ENCODE measurements at places on chromosomes 12 and 14.

DNA sequence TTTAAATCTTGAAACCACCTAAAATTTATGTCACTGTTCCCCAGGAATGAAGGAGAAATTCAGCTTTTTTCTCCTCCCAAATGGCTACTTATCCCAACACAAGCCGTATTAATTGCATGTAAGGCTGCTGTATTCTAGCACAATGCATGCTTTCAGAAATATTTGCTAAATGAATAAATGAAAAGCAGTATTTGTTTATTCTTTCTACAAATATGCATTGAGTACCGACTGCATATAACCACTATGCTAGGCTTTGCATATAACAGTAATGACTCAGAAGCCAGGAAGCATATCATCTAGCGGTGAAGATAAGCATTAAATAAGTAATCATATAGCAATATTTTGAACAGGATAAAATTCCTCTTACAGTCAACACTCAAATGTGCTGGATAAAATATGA is 5.7 kb upstream of the LRR1 start:
- no peak for DNase-seq

- DNase-seq = peak; percentile 64
Measured at GRCh38 chr12:75334384-75335030, at the start of gene GLIPR1L1. Gene GLIPR1L1 (plus strand): TSS chr12:75334670. CDS start chr12:75334729, 59 bp downstream.

DNA sequence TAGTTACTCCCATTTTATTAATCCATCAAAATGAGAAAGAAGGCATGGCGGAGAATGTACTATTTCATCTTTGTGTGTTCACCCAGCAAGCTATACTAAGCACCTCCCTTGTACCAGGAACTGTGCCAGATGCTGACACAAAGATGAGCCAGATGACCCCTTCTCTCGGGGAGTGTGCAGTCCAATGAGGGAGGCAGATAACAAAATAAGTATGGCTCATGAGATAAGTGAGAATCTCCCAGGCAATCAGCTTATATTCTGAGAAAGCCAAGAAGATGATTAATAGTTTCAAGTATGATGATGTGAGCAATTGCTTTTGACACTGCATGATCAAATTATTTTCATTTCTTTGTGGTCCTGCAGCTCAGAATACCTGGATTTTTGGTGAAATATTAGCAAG is 1.3 kb upstream of the TMEM233 start:
- DNase-seq = no peak

GRCh38 chr12:111274777-111275176 is 94.1 kb downstream of the PHETA1 start:
- no peak for DNase-seq

DNA sequence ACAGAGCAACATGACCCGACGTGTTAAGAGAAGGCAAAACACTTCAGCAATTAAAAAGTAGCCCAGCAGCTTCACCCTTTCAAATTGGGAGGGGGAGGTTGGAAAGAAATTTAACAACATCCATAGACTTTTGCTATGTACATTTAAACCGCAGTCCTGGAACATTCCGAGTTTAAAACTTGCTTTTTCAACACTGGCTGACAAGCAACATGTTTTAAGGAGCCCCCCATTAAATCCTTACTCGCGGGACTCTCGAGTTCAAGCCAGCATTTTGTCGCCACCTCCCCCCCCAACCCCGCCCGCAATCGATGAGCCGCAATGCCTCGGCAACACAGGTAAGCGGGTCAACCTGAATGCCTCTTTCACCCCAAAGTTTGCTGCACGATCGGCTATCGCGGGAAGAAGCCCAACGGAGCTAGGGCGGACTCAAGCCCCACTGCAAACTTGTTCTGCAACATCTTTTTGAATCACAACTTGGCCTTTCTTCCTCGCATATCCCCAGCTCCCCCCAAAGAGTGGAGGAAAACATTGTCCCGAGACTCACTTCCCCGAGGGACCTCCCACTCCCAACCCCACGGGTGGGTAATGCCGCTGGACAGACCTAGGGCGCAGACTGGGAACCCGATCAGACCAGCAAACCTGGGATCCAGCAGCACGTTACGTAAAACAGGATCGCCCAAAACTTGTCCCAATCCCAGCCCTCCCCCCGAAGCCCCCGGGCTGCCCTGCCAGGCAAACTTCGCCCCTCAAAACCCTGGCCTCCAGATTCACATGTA is 777 bp downstream of the ZFP36L1 start:
- no peak for DNase-seq

DNA sequence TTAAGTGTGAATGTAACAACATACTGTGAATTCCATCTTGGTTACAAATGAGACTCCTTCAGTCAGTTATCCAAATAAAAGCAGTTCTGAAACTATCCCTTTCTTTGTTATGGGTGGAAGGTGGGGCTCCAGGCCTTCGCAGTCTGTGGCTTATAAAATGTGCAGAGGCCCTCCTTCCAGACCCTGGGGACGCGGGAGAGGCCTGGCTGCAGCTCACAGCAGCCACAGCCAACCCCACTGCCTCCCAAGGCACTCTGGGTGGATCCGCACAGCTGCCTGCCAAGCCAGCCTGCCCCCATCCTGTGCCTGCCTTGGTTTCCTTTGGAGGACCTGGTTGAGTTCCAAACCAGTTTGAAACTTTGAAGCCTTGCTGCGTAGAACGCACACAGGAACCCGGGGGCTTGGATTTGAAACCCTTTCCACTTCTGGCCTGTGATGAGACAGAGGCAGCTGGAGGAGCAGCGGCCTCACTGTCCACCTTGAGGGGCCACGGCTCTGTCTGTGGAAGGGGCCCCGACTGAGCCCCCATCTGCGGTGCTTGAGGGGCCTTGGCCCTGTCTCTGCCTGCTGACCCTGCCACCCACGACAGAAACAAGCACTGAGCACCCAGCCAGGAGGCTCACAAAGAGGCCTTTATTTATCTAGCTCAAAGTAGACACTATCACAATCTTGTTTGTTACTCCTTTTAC is 30.4 kb downstream of the CCNK start:
- no peak for DNase-seq

DNA sequence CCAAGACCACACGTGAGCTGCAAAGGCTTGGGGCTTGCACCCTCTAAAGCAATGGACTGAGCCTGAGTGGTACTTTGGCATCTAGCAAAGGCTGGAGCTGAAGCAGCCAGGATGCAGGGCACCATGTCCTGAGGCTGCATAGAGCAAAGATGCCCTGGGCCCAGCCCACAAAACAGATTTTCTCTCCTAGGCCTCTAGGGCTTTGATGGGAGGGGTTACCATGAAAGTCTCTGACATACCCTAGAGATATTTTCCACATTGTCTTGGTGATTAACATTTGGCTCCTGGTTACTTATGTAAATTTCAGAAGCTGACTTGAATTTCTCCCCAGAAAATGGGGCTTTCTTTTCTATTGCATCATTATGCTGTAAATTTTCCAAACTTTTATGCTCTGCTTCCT is 438.3 kb downstream of the SLC16A7 start:
- DNase-seq = no peak

DNA sequence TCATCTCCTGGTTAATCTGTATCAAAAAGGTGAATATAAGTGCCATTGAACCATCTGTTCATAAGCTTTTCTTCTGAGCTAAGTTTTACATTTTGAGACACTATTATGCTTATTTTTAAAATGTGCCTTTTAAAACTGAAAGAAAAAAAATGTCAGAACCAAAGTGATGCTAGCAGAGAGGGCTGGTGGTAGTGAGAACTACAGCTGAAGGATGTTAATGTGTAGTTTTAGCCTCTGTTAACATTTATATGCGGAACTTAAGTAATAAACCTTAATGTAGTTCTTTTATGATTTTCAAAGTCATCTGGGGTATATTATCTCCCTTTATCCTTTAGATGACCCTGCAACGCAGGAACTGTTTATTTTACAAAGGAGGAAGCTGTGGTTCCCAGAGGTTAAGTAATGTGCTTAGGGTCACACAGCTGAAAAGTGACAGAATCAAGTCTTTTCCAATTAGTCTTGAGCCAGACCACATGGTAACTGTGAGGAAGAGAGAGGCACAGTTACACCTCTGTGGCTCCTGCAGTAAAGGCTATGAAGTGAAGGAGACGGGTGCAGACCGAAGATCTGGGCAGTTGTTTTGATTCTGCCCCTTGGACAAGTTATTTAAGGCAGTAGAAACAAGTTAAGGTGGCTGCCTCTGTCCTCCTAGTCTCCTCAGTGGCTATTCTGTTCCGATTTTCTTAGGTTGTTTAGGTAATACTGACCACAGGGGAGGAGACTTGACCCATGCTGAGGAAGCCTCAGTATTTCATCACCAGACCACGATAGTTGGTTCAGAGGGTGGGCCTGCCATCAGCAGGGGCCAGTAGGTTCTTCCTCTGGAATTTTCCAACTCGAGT is 23.9 kb downstream of the GNG2 start:
- DNase-seq = no peak

DNA sequence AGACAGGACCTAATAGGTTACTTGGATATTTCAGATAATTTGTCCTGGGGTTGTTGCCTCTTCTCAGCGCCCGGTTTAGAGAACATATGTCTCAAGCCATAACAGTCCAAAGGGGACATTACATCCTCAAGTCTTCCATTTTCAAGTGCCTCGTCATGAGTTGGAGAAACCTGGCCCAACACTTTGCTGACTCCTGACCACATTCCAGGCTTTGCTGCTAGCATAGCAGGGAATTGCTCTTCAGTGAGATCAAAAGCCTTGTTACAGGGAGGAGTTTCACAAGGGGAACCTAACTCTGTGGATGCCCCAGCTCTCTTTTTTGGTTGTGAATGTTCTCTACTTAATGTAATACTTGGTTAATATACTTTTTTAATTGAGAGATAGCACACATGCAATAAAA is 8.2 kb upstream of the MMP19 start:
- DNase-seq = no peak

DNA sequence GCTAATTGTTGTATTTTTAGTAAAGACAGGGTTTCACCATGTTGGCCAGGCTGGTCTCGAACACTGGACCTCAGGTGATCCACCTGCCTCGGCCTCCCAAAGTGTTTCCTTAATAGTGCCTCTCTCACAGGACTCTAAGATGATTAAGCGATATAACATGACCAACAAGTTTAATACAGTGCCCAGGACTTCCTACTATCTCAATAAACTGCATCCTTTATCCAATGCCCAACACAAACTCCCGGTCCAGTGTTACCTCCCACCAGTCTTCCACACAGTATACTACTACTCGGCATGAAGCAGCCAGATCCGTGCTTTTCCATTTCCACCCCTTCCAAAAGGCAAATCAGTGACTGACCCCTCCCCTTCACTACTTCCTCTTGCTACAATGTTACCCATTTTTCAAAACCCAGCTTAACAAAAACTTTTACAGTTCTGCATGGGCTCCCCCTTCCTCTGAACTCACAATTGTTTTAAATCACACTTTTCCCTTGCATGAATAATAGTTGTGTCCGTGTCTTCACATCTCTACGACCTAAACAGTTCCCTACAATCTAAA is 900 bp downstream of the NOP2 start:
- no peak for DNase-seq

DNA sequence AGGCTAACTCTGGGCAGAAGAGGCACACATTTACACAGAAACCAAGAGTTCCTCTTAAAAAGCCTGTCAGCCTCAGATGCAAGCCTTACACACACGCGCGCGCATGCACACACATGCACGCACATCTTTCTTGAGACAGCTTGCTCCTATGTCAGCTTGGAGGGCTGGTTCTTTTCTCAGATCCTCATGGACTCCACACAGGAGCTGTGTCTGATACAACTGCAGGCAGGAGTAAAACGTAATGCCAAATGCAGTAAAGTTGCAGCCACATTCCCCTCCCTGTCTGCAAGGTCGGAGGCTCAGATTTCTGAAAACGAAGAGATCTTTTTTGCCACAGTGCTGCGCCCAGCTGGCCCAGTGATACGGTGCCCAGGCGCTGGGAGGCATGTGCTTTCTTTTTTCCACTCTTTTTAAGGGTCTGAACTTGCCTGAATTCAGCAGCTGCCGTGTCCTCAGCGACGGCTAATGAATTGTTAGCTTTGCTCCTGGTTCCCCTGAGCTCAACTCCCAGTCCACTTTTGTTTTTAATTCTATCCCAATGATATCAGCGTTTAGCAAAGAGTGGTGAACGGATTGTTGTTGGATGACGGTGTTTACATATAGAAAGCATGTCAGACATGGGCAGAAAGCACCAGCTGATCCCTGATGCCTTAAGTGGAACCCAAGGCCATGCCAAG is 72.9 kb upstream of the FOXN3 start:
- no peak for DNase-seq

GRCh38 chr14:85752175-85752574 is 222.2 kb downstream of the FLRT2 start:
- no peak for DNase-seq

- no peak for DNase-seq
Measured at GRCh38 chr14:80504781-80505180, 293.5 kb upstream of the DIO2 start.

DNA sequence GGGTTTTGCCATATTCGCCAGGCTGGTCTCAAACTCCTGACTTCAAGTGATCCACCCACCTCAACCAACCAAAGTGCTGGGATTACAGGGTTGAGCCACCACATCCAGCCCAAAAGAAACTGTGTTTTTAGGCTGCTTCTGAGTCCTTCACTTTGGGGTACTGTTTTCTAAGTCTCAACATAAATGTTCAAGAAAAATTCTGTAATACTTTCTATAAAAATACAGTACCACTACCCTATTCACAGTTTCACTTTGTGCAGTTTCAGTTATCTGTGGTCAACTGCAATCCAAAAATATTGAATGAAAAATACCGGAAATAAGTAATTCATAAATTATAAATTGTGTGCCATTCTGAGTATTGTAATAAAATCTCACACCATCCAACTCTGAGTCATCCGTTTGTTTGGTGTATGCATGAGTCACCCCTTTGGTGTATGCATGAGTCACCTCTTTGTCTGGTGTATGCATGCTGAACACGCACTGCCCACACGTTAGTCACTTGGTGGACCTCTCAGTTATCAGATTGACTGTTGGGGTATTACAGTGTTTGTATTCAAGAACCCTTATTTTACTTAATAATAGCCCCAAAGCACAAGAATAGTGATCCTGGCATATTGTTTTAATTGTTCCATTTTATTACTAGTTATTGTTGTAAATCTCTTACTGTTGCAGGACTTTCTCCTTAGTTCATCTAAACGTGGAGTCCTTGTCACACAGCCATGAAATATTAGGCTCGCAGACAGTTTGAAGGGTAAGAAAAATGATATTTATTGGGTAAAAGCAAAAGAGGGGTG is 190.2 kb downstream of the FSCB start:
- no peak for DNase-seq

- no peak for DNase-seq
Measured at GRCh38 chr14:103023881-103024473, 33.4 kb downstream of the CDC42BPB start.

DNA sequence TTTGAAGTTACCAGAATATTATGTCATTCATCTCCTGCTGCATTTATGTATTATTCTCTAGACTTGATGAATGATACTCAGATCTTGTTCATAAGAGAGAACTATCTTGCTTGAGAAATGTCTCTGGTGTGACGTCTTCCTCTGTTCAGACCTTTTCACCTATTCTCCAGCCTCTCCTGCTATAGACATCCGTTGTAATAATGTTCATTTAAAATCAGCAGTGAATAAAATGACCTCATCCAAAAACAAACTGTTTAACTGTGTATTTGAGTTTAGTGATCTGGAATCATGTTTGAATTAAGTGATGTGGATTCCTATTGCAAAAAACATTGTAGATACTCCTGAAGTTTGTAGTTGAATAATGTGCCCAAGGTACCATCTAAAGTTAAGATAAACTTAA is 487.1 kb downstream of the PCNX1 start:
- no peak for DNase-seq

- no peak for DNase-seq
Measured at GRCh38 chr14:69711881-69712560, 54.9 kb upstream of the SRSF5 start.

- DNase-seq = no peak
Measured at GRCh38 chr12:5032821-5033220, 10.9 kb upstream of the KCNA5 start.

All from activated CD4-positive, alpha-beta T cell treated with anti-CD3 and anti-CD28 coated beads, Interleukin-2, amount 50 U/mL, for 24 hours (primary cell).